GM06990 (cell line): ENCODE measurements at places on chromosomes 6 and 20.

DNA sequence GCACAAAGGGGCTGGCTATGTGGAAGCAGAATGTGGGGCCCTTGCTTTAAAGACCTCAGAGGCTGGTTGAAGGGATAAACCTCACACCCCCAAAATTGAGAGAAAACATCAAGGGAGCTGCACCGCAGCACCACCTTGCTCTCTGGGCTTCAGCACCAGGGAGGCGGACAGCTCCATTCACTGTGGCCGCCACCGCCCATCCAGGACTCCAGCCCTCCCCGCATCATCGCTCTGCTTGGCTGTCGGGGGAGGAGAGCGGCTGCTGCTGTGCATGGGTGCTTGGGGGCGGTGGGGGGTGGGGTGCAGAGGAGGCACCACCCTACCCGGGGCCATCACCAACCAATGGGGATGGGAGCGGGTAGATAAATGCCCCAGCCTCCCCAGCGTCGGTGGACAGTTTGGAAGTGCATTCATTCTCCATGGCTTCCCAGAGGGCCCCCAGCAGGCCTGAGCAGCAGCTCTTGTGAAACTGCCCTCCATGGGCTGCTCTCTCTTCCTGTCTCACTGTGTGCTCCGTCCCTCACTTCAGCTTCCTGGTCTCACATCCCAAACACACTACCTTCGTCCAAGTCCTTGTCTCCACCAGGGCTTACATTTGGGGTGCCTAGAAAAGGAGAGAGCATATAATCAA is 75.7 kb upstream of the BHLHE23 start:
- DNase-seq = no peak

DNA sequence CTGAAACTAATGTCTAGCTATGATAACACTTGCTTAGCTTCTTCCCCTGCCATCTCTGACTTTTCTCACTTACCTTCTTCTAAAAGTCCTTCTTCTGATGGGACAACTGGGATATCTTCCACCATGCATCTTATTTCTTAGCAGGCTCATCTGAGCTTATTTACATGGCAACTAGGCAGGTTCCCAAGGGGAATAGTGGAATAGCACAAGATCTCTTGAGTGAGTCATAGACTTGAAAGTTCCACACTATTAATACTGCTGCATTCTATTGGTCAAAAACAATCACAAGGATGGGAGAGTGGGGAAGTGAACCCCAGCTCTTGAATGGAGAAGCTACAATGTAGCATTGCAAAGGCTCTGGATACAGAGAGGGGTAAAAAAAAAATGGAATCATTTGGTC is 142.1 kb downstream of the HAO1 start:
- no peak for DNase-seq

DNA sequence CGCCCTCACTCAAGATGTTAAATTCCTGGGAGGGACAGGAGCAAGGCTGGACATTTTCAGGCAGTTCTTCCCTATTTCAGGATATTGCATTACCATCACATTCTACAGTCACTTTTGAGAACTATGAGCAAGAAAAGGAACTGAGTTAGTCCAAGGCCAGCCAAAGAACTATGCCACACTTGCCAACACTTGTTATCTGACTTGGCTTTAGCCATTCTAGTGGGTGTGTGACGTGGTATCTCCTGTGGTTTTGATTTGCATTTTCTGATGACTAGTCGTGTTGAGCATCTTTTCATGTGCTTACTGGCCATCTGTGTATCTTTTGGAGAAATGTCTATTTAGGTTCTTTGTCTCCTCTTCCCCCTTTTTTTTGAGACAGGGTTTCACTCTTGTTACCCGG is 12.0 kb downstream of the XRN2 start:
- no peak for DNase-seq

- no peak for DNase-seq
Measured at GRCh38 chr6:43671801-43672690, 15.5 kb downstream of the MRPS18A start.

DNA sequence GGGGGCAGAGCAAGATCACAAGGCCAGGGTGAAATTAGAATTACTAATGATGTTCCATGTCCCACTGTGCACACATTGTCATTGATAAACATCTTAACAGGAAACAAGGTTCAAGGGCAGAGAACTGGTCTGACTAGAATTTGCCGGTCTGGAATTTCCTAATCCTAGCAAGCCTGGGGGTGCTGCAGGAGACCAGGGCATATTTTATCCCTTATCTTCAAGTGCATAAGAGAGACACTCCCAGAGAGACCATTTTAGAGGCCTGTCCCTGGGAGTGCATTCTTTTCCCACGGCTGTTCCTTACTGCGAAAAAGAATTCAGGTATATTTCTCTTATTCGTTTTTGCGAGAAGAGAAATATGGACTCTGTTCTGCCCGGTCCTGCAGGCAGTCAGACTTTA is 41.5 kb downstream of the CD83 start:
- DNase-seq = no peak

DNA sequence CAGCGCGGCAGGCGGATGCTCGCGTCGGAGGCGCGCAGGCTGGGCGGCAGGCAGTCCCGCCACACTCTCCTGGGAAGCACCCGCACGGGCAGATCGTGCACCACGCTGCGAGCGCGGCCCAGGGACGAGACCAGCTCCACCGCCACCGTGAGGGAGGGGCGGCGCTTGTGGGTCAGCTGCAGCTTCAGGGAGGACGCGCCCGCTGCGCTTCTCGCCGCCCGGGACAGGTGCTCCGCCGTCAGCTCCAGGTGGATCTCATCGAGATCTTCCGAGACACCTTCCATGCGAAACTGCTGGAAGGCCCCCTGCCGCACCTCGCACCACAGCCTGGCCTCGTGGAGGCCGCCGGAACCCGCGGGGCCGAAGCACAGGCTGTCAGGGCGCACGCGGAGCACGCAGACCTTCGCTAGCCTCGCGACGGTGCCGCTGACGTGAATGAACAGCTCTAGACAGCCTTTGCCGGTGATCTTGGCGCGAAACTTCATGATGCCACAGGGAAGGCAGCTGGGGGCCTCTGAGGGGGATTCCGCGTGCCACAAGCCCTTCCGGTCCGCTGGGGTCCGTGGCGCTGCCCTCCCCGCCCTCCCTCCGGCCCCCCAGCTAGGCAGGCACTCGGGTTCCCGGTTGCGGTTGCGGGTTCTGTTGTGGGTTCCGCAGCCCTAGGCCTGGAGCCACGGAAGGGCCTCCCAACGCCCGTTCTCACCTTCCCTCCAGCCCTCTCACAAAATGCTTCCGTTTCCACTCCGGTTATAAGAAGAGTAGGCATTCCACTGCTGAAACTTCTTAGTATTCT is at the start of gene HUS1B:
HUS1B (minus strand) TSS at position 641 of the 793 bp plus-strand sequence; CDS start at position 485, 156 bp downstream.
- DNase-seq = no peak

DNA sequence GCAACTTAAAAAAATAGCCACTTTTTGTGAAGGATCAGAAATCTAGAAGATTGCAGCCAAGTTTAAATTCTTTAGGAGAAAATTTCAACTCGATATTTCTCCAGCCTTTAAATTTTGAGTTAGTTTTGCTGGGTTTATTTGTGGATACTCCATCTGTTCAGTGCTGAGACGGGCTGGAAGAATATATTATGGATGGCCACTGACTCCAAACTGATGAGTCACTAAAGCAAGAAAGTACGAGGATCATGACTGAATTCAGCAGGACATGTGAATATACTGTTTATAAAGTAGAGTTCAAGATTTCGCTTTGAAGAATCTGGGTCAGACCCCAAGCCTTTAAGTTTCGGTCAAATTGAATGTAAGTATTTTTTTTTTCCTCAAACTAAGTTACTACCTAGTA is 199.5 kb downstream of the ADGRB3 start:
- no peak for DNase-seq

DNA sequence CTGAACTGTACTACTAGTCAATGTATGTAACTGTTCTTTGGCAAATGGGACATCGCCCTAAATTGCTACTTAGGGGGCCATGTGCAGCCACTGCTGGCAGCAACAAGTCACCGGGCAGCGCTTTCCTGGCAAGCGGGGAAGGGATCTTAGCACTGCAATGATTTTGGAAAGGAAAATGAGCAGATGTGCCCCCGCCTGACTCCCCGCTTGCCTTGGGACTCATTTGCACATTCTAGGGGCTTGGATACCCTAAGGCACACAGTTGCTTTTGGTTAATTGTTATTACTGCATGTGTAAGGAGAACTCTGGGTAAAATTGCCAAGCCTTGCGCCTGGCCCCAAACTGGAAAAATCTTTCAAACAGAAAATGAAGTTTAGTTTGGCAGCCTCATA is 32.2 kb downstream of the CD83 start:
- DNase-seq = no peak

- DNase-seq = no peak
Measured at GRCh38 chr6:64258752-64259151, 623.1 kb downstream of the PHF3 start.

- no peak for DNase-seq
Measured at GRCh38 chr20:39910536-39910935, 778.5 kb downstream of the MAFB start.

DNA sequence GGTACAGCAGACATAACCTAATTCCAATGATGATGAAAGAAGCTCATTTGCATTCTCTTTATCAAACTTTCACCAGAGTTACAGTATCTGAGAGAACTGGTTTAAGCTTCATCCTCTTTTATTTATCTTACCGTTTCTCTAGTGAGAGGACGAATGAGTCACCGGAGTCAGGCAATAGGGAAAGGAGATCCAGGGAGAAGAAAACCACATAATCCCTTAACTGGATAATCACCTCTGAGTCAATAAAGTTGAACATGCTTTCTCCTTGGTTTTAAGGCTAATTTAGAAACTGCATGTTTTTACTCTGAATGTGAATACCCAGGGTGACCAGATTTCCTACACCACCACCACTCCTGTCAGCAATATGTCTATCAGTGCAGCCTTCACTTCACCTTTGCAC is 313.7 kb upstream of the TBX18 start:
- no peak for DNase-seq

DNA sequence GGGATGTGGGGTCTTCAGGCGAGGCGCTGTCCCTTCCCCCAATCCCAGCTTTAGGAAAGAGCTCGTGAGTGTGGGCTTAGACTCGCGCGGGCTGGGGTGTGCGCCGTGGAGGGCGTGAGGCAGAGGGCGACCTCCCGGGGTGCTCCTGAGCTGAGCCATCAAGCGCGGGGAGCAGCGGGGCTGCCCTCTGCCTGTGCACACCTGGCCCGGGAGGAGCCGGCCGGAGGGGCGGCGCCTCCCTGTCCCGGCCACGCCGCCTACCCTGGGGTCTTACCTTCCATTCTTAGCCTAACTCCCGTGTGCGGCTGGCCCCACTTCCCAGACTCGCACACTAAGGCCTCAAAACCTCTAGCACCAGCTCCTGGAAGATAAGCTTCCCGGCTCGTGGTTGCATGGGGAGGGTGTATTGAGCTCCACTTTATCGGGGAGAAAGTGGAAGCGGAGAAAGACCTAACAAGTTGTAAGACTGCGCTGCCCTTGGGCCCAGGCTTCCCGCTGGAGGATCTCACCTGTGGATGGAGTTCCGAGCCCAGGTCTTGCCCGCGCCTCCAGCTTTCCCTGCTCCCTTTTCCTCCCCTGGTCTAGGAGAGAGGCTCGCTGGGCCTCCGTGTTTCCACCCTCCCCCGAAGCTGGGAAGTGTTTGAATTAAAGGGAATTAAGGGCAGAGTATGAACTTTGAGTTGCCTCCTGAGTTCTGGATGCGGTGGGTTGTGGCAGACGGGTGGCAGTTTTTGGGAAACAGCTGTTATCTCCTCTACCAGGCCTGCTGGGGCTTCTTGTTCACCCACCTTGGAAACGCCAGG is 1.2 kb downstream of the DNMT3B start:
- no peak for DNase-seq

DNA sequence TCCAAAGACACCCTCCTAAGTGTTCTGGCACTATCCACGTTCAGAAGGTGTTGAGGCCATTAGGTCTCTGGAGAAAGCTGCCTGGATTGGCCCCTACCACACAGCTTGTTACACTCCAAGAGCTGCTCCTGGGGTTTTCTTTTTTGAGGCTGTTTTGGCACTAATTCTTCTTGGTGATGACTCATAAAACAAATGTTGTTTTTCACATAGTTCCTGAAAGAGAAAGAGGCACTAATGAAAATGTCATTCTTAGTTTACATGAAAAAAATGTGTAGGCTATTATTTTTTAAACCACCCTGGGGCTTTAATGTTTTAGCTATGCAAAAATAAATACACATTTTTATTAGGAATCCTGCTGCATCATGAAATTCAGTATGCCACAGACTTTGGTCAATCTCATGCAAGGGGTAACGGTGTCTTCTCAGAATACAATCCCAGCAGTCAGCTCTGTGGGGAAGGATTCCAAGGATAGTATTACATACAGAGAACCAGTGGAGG is 38.1 kb downstream of the TBPL1 start:
- no peak for DNase-seq

GRCh38 chr6:12422848-12423247 is 132.7 kb downstream of the EDN1 start:
- DNase-seq = no peak
